NCI-H1930 (cell line): ENCODE measurements at places on chromosomes 1 and 21.

DNA sequence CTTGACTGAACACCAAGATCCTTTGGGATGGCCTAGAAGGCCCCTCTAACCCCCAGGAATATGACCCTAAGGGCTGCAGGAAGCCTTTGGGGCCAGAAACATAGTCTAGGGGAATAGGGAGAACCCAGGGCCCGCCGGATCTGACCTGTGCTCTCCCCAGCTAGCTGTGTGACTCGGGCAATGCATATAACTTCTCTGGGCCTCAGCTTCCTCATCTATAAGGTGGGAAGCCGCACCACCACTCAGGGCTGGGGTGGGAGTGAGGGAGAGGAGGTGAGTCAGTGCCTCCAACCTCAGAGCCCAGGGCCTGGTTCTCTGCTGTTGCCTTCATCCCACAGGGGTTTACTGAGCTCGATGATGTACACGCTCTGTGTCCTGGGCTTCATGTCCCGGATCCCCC, 434.4 kb downstream of the PTPRU start:
- no peak for DNase-seq

GRCh38 chr21:36297406-36297937, 22.5 kb upstream of the MORC3 start:
- DNase-seq: no peak

DNA sequence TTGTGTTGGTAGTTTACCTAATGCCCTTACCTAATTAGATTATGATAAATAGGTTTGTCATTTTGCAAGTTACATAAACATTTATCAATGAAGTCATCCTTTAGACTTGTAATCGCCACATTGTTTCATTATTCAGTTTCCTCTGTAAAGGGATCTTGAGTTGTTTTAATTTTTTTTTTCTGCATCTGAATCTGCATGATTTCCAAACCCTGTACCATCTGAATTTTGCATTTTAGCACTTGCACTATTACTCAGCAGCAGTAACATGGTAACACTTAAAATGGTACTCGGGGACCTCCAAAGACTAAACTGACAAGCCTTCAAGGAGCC, 12.4 kb downstream of the TARDBP start:
- no peak for DNase-seq

GRCh38 chr21:36211660-36212512, 55.3 kb downstream of the DOP1B start:
- no peak for DNase-seq
